ENCODE measurements at places on chromosomes 16 and 17.
A peak's percentile ranks its signal among the peaks of the same experiment; 100 is the strongest.

DNA sequence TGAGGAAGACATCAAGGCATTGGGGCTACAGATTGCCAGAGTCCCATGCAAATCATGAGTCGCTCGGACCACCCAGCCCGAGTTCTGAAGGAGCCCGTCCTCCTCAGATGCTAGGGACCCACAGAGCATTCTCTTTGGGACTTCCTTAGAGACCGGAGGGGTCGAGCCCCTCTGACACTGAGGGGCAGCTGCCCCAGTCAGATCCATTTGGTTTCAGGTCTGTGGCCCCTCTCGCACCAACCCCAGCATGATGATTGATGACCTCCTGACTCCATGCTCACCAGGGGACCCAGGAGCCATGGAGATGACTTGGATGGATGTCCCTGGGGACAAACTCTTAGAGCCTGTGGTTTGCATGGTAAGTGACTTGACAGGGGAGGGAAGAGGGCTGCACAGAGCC, 8.0 kb downstream of the PDF start:
- peak; percentile 1 for DNase-seq

- no peak for DNase-seq
Measured at GRCh38 chr16:61544165-61544564, 492.1 kb downstream of the CDH8 start.

DNA sequence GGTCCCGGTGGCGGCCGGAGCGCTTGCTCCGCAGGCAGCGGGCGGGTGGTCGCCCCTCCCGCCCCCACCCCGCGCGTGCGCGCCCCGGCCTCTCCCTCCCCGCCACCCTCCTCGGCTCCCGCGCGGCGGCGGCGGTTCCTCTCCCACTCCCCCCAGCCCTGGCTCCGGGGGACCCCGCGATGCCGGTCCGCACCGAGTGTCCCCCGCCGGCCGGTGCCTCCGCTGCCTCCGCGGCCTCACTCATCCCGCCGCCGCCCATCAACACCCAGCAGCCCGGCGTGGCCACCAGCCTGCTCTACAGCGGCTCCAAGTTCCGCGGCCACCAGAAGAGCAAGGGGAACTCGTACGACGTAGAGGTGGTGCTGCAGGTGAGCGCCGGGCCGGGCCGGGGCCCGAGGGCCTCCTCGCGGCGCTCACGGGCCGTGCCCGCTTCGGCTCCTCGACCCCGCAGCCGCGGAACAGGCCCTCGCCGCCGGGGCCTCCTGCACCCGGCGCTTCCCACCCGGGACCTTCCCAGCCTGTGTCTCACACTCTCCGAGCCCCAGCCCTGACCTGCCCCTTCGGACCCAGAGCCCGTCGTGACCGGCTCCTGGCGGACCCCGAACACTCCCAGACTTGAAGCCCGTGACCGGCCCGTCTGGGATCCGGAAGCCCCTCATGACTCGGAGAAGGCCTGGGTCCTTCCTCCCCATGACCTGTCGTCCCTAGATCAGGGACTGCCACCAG, 490 bp downstream of the GID4 start:
- DNase-seq, result peak; percentile 5

- no peak for DNase-seq
Measured at GRCh38 chr17:12883472-12883871, 94.2 kb downstream of the ARHGAP44 start.

Data from activated CD4-positive, alpha-beta T cell treated with anti-CD3 and anti-CD28 coated beads, Interleukin-2, amount 50 U/mL, for 48 hours (primary cell).